ENCODE measurements at places on chromosomes 16 and 17. TPM values are rescaled to one million over a fixed set of nuclear protein-coding genes. Genes with fewer than 3 reads are reported as not detected.
A peak's percentile ranks its signal among the peaks of the same experiment; 100 is the strongest.

Gene CSF3
- total RNA-seq = not detected

Gene SPNS2
- total RNA-seq = not detected

Gene KRTAP9-9
- not detected for total RNA-seq

Gene EFCAB5
- not detected for total RNA-seq

Gene RHBDL1
- total RNA-seq = 0.72 TPM

Gene RPAIN
- total RNA-seq = 40.0 TPM

Gene TP53TG3C
- not detected for total RNA-seq

Gene GRAP
- total RNA-seq = under 0.01 TPM

Gene SLC22A31
- total RNA-seq = 0.56 TPM

GRCh38 chr16:14284371-14284770 lies 213.3 kb downstream of the MRTFB start:
- H3K27ac ChIP-seq = no peak overlapping the region
- H3K27me3 ChIP-seq = no peaks in the 10 kb centered on the region
- H3K36me3 ChIP-seq = no peaks in the 10 kb centered on the region
- DNase-seq = no peak

DNA sequence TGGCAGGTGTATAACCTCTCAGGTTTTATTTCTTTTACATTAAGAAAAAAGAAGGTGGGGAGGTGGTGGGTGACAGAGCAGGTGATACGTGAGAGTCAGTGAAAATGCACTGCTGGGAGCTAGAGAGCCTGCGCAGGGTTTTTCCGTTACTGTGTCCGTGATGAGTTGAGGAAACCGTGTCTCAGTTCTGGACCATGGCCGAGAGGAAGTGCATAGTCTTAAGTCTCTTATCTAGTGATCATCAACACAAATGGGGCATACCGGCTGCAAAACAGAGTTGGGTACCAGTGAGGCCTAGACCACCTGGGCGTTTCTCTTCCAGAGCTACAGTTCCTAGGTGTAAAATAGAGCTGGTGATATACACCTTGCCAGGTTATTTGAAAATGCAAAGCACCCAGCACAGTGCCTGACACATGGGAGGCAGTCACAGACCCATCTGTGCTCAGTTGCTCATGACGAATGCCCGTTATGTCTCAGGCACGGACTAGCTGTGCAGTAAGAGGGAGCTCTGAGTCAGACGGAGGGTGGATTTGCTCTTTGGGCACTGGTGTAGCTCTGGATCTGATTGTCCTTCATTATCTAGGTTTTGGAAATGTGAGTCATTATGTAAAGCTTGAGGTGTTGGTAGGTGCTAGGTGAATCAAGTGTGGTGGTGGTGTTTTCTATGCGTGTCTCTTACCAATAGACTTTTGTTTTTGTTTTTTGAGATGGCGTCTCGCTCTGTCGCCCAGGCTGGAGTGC lies 60.9 kb downstream of the RPTOR start:
- no peaks in the 10 kb centered on the region for H3K36me3 ChIP-seq
- no peak overlapping the region for H3K27ac ChIP-seq
- no peaks in the 10 kb centered on the region for H3K4me1 ChIP-seq
- no peak overlapping the region for H3K4me3 ChIP-seq

DNA sequence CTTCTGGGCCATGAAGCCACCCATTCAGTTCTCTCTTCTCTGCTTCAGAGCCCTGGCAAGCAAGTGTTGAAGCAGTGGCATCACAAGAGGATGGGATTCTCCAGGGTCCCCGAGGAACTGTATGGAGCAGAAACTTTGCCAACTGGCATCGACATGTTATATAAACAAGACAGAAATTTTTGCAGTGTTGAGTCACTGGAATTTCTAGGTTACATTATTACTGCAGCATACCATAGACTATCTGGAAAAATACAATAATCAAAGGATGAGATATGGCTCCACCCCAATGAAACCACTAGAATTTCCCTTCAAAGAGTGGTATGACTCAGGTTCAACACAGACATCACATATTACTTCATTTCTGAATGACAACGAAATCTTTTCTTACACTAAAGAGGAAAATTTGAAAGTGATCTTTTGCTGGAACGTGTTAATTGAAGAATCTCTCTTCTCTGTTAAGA lies 343.0 kb upstream of the DYNLRB2 start:
- H3K36me3 ChIP-seq = no peaks in the 10 kb centered on the region
- no peak overlapping the region for H3K4me3 ChIP-seq

GRCh38 chr17:49715216-49715615 lies 7.5 kb upstream of the SLC35B1 start:
- H3K36me3 ChIP-seq = peaks cover 6% of the 10 kb centered on the region
- no peaks in the 10 kb centered on the region for H3K27me3 ChIP-seq
- H3K4me1 ChIP-seq = no peaks in the 10 kb centered on the region
- H3K4me3 ChIP-seq = no peak overlapping the region
- H3K27ac ChIP-seq = no peak overlapping the region

GRCh38 chr17:9402590-9403199 lies 172.9 kb downstream of the STX8 start:
- H3K4me3 ChIP-seq = no peak overlapping the region
- H3K36me3 ChIP-seq = no peaks in the 10 kb centered on the region
- no peak overlapping the region for H3K27ac ChIP-seq
- H3K4me1 ChIP-seq = no peaks in the 10 kb centered on the region

DNA sequence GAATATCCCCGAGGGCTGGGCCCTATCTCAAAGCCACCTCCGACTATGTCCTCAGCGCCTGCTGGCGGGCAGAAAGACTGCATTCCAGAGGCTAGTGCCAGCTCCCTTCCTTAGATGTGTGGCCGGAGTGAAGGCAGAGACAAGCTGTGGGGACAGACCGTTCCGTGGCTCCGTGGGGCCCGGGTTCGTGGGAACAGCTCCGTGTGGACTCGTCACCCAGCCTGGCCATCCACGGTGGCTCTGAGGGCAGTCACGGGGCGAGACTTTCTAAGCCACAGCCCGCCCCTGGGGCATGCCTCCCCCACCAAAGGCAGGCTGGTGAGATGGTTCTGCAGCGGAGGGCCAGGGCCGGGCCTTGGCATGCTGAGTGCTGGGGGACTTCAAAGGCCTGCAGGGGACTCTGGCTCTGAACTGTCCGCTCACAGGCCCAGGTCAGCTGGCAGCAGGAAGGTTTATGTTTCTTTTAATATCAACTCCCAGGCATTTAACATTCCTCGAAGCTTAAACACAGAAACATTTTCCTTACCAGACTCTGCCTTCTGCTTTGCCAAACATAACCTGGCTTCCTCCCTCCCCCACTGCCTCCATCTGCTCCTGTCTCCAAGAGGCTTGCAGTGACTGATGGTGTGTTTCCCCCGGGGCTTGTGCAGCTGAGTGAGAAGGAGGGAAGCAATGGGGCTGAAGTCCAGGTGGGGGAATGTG lies 50.4 kb downstream of the TIMM22 start:
- H3K27me3 ChIP-seq = no peaks in the 10 kb centered on the region
- H3K36me3 ChIP-seq = peaks cover 29% of the 10 kb centered on the region
- H3K4me1 ChIP-seq = peaks cover 17% of the 10 kb centered on the region
- H3K27ac ChIP-seq = peak overlapping the region; percentile 73

GRCh38 chr17:28875848-28876550 lies 21.2 kb downstream of the ERAL1 start:
- peaks cover 23% of the 10 kb centered on the region for H3K36me3 ChIP-seq
- H3K4me1 ChIP-seq = no peaks in the 10 kb centered on the region

DNA sequence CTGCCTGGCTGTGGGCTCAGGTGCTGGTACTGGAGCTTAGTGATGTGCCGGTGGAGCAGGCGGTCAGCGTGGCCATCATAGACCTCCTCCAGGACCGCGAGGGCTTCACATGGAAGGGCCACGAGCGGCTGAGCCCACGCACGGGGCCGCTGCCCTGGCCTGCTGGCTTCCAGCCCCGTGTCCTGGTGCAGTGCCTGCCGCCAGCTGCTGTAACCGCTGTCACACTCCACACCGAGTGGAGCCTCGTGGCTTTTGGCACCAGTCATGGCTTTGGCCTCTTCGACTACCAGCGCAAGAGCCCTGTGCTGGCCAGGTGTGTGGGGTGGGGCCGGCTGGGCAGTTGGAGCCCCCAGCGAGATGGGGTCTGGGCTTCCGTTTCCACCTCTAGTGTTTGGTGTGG lies 12.0 kb downstream of the LLGL1 start:
- peaks cover 78% of the 10 kb centered on the region for H3K36me3 ChIP-seq
- no peaks in the 10 kb centered on the region for H3K27me3 ChIP-seq
- peaks cover 5% of the 10 kb centered on the region for H3K4me1 ChIP-seq
- DNase-seq = no peak

- H3K36me3 ChIP-seq = no peaks in the 10 kb centered on the region
- H3K4me3 ChIP-seq = no peak overlapping the region
- no peaks in the 10 kb centered on the region for H3K27me3 ChIP-seq
Measured at GRCh38 chr16:79451196-79451816, 149.2 kb downstream of the MAF start.

- no peak overlapping the region for H3K27ac ChIP-seq
- H3K27me3 ChIP-seq = no peaks in the 10 kb centered on the region
- H3K36me3 ChIP-seq = no peaks in the 10 kb centered on the region
- H3K4me3 ChIP-seq = no peak overlapping the region
Measured at GRCh38 chr16:17382514-17382913, 88.2 kb downstream of the XYLT1 start.

GRCh38 chr16:66616592-66616991 lies 12.1 kb downstream of the CMTM3 start:
- no peaks in the 10 kb centered on the region for H3K27me3 ChIP-seq
- H3K36me3 ChIP-seq = peaks cover 27% of the 10 kb centered on the region
- DNase-seq = peak; percentile 10
- H3K4me3 ChIP-seq = no peak overlapping the region
- H3K4me1 ChIP-seq = peaks cover 37% of the 10 kb centered on the region
- peak overlapping the region; percentile 75 for H3K27ac ChIP-seq

- H3K4me3 ChIP-seq = no peak overlapping the region
- peak; percentile 82 for DNase-seq
- peaks cover 22% of the 10 kb centered on the region for H3K36me3 ChIP-seq
- H3K4me1 ChIP-seq = peaks cover 13% of the 10 kb centered on the region
- peak overlapping the region; percentile 58 for H3K27ac ChIP-seq
- H3K27me3 ChIP-seq = no peaks in the 10 kb centered on the region
Measured at GRCh38 chr16:3980253-3981111, 100.0 kb upstream of the CREBBP start.

DNA sequence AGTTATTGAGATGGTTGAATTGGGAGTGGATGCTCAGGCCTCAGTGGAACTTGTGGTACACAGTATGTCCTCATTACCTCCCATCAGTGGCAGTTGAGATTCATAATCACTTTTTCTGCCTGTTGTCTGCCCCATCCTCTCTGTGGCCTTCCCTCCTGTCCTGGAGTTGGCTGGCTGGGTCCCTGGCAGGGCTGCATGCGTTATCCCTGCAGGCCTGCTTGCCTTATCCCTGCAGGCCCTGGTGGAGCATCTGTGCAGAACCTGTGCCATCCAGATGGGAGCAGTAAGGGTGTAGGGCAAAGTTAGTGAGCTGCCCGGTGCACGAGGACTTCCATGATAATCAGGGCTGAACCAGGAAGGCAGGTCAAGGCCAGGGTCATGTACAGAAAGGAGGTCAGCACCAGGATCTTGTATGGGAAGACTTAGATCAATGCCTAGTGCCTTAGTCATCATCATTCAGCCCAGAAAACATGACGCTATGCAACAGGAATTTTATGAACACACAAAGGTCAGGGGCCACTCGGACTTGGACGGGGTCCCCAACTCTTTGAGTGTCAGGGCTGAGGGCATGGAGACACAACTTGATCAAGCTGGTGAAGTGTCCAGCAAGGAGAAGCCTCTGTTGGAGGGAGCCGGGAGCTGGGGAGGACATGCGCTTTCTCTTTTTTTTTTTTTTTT lies 47.2 kb downstream of the ABCC1 start:
- DNase-seq = peak; percentile 93
- peak overlapping the region; percentile 79 for H3K27ac ChIP-seq
- H3K4me1 ChIP-seq = peaks cover 27% of the 10 kb centered on the region
- H3K4me3 ChIP-seq = no peak overlapping the region
- H3K36me3 ChIP-seq = peaks cover 29% of the 10 kb centered on the region
- no peaks in the 10 kb centered on the region for H3K27me3 ChIP-seq

Data from IMR-90 (cell line).